Activated B cell treated with CpG ODN at 0.5 μM for 24 hours (primary cell): ENCODE measurements at places on chromosomes 5 and 9. TPM values are rescaled to one million over a fixed set of nuclear protein-coding genes. Genes with fewer than 3 reads are reported as not detected.

The S1PR3 gene
- 0.05 TPM in 1 of 2 replicates, not detected in the other for total RNA-seq

The SAXO1 gene
- total RNA-seq = 0.02 TPM in 1 of 2 replicates, not detected in the other

The TAF1L gene
- not detected in 2 replicates for total RNA-seq

The ANXA2R gene
- 6.7 and 7.9 TPM in 2 replicates for total RNA-seq

The SLCO6A1 gene
- not detected in 2 replicates for total RNA-seq

The STPG3 gene
- 0.37 TPM in 1 of 2 replicates, not detected in the other for total RNA-seq

DNA sequence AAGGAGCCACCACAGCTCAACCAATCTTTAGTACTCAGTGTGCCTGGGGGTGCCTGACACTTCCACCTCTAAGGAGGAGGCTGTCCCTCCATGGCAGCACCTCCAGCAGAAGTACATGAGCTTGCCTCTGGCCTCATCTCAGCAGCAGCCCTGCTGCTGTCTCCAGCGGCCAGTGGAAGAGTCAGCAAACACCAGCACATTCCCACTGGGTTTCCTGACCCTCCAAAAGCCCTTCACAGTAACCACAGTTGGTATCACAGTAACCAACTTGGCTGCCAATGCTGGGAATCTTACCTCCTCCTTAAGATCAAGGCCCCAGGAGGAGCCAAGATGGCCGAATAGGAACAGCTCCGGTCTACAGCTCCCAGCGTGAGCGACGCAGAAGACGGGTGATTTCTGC is 29.4 kb downstream of the FSTL4 start:
- no peak overlapping the region for H3K27ac ChIP-seq
- no peaks in the 10 kb centered on the region for H3K36me3 ChIP-seq
- H3K4me1 ChIP-seq = no peaks in the 10 kb centered on the region
- no peak for DNase-seq

DNA sequence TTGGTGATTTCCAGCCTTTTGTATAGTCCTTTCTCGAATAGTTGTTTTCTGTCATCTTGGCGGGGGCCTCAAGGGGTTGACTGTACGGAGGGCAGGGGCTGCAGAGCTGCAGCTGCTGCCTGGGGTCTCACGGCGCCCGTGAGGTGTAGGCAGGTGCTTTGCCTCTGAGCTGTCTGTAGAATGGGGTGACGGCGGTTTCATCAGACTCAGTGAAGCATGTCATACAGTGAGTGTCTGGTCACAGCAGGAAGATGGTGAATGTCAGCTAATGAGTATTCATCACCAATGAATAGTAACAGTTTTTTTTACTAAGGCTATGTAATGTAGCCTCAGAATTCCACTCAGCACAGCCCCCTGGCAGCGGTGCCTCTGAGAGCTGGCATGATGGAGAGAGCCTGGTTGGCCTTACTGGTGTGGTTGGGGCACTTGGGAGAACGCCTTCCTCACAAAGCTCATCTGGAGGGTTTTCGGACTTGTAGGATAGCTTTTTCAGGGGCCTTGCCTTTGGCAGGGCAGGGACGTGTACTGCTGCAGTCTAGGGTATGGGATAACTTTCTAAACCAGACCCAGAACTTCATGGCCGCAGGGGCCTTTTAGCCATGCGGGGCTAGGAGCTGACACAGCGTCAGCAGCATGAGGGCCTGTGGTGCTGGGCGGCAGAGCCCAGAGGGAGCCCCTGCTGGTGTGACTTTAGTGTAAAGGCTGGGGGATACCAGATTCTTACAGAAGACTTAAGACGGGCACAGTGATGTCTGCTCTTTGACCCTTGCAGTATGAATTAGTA is 15.0 kb downstream of the TENT4A start:
- peaks cover 84% of the 10 kb centered on the region for H3K4me1 ChIP-seq
- DNase-seq = peak; percentile 34
- peak overlapping the region; percentile 90 for H3K27ac ChIP-seq
- peak overlapping the region; percentile 74 for H3K4me3 ChIP-seq
- H3K27me3 ChIP-seq = no peaks in the 10 kb centered on the region

DNA sequence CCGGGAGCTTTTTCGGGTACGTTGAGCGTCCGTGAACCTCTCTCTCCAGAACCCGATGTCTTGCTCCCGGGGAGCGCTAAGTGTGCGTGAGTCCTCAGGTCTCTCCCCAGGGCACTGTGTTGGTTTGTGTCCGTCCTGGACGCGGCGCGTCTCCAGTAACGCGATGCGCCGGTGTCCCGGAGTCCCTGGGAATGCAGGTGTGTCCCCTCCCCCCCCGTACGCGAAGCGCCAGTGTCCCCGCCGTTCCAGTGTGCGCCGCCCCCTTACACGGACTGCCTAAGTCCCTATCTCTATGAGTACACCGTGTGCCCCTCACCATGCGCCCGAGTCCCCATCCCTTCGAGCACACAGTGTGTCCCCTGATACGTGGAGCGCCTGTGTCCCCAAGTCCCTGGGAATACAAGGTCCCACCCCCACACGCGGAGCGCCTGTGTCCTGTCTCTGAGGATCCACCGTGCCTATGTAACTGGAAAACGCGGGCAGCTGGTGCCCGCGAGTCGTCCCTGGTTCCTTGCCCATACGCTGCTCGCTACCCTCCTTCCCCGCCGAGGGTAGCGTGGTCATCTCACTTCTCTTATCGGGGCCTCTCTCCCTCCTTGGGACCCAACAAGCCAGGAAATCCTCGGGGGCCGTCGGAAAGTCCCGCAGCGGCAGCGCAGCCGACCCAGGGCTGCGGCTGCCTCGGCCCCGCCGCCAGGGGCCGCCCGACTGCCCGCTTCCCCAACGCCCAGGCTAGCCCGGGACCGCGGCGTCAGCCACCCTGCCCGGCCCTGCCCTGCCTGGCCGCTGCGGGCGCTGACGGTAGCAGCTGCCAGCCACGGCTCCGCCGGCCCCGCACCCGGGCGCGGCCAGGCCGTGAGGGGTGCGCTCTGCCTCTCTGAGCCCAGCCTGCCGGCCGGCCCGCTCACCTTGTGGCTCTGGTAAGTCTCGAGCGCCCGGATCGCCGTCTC is 709 bp downstream of the ELL2 start:
- peak; percentile 85 for DNase-seq
- H3K27ac ChIP-seq = peak overlapping the region; percentile 97
- peaks cover 32% of the 10 kb centered on the region for H3K36me3 ChIP-seq
- H3K4me3 ChIP-seq = peak overlapping the region; percentile 99
- H3K4me1 ChIP-seq = peaks cover 52% of the 10 kb centered on the region

GRCh38 chr9:130172858-130173665 is 858 bp downstream of the NCS1 start:
- peaks cover 4% of the 10 kb centered on the region for H3K4me1 ChIP-seq
- H3K27me3 ChIP-seq = peaks cover 36% of the 10 kb centered on the region
- no peak for DNase-seq
- no peak overlapping the region for H3K27ac ChIP-seq

- no peak overlapping the region for H3K27ac ChIP-seq
- no peak overlapping the region for H3K4me3 ChIP-seq
Measured at GRCh38 chr9:137317021-137317717, 15.1 kb upstream of the NRARP start.
